AG08395 (cell line): ENCODE measurements at places on chromosomes 11 and 22.
A peak's percentile ranks its signal among the peaks of the same experiment; 100 is the strongest.

DNA sequence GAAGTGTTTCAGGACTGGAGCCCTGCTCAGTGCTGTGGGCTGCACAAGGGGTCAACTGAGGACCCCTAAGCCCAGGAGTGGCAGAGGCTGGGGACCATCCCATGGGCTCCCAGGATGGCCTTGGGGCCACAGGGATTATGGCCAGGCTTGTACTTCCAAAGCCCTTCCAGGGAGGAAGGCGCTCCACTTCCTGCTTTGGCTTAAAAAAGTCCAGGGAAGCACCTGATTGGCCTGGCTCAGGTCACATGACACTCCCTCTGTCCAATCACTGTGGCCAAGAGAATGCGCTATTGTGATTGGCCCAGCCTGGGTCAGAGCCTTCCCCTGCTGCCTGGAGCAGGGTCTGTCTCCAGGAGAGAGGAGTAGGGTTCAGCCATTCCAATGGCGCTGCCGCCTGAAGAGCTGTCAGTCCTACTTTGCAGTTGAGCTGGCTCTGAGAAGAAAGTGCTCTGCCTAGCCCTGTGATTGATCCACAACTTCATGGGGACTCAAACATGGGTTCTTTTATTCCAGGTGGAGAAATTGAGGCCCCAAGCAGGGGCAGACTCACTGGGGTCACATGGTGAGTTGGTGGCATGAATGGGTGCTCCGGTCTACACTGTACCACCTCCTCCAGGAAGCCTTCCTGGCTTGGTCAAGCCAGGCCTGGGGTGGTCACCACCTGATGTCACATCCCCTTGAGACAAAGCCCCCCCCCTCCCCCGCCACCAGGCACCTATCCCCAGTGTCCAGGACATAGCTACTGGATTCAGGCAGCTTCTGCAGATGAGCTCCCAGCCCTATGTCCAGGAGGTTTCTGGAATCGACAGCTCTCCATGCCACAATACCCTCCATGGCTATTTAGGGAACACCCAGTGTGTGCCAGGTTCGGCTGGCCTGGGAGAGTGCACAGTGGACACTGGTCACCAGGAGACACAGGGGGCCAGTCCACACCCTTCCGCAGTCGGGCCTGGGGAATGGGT, 48.2 kb downstream of the RTN4R start:
- DNase-seq: no peak

GRCh38 chr22:24148266-24149197, 32.8 kb upstream of the SUSD2 start:
- no peak for DNase-seq

DNA sequence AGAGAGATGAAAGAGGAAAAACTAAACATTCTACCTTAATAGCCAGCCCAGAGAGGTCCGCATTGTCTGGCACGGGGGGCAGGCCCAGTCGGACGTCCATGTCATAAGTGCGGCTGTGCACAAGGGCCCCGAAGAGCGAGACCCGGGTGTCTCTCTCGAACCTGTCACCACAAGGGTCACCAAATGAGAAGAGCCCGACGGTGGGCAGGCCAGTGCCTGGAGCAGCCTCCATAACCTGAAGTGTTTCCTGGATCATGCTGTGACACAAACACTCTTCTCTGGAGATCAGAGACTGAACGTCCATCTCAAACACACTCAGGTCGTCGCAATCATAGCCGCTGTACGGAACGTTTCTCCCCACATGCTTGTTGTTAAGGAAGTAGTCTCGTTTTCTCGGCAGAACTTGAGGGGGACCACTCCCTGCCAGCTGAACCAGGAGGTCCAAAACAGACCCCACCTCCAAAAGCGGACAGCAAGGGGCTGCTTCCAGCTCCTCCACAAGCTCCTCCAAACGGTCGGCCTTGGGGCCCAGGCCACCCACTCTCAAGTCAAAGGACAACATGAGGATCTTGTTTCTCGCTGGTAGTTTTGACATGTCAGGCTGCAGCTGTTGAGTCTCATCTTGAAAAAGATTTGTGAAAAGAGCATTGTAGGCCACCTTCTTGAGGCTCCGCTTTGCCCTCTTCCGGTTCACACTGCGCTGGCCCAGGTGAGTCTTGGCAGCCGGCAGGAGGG, 971 bp downstream of the TUBGCP6 start:
- DNase-seq: no peak

DNA sequence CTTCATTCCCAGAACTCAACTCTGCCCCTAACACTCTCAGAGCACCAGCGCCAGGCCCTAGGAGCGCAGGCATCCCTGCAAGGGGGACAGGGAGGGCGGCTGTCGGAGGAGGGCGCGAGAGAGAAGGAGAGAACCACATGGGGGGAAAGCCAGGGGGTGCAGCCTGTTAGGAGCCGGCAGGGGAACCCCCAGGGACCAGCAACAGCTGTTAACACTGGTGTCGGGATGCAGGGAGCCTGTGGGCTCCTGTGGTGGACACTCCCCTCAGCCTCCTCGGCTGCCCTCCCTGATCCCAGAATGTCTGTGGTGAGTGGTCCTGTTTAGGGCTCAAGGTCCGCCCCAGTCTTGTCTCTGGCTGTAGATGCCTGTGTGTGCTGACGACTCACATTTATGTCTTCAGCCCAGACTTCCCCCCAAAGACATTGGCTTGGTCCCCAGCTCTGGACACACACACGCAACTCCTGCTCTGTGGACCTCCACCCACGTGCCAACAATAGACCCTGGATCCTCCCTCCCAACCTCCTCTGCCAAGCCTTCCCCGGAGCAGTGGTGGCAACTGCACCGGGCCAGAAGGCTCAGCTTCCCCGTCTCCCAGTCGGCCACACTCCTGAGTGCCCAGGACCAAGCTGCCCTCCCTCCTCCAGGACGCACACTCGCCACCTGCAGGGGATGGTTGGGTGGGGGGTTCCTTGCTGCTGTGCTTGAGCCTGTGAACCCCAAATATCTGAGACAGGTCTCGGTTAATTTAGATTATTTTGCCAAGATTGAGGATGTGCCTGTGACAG, 817 bp upstream of the IFITM5 start:
- DNase-seq: peak; percentile 25

- no peak for DNase-seq
Measured at GRCh38 chr11:109838026-109838425, 255.2 kb upstream of the ZC3H12C start.

GRCh38 chr22:46053563-46054090, 76.7 kb upstream of the WNT7B start:
- DNase-seq: peak; percentile 74

DNA sequence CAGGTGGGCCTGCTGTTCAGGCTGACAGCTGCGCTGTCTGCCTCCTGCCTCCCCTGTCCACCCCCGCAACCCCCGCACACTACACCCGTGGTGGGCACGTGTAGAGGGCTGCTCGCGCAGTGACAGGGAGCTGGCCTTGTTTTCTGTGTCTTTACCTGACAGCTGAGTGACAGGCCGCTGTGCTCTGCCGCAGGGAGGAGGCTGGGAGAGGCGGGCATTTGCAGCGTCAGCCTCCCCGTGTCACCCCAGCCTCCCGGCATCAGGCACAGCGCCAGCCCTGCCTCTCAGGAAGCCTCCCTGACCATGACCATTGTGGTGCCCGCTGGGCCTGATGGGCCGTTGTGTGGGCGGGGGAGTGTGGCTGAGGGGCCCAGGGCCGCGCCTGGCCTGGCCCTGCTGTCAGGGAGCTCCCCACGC, 32.0 kb upstream of the RELT start:
- DNase-seq: no peak

GRCh38 chr11:72724851-72725723, 27.1 kb downstream of the ARAP1 start:
- DNase-seq: peak; percentile 80

DNA sequence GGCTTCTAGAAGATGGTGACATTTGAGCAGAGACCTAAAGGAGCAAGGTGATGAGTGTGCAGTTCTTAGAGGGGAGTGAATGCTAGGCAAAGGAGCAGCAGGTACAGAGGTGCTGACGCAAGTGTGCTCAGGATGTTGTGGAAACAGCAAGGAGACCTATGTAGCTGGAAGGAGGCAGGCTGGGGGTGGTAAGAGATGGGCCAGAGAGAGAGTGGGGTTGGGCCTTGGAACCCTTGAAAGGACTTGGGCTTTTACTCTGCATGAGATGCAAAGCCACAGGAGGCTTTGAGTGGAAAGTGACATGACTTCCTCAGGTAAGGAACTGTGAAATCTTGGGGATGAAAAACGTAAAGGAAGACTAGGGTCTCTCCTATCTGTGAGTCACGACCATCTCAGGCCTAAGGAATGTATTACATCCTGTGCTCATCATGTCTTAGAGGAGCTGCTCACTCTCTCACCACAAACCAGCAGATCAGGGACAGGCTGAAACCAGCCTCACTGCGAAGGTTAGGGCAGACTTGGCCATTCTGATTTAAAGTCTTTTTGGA, 65.4 kb downstream of the MICAL2 start:
- peak; percentile 88 for DNase-seq

DNA sequence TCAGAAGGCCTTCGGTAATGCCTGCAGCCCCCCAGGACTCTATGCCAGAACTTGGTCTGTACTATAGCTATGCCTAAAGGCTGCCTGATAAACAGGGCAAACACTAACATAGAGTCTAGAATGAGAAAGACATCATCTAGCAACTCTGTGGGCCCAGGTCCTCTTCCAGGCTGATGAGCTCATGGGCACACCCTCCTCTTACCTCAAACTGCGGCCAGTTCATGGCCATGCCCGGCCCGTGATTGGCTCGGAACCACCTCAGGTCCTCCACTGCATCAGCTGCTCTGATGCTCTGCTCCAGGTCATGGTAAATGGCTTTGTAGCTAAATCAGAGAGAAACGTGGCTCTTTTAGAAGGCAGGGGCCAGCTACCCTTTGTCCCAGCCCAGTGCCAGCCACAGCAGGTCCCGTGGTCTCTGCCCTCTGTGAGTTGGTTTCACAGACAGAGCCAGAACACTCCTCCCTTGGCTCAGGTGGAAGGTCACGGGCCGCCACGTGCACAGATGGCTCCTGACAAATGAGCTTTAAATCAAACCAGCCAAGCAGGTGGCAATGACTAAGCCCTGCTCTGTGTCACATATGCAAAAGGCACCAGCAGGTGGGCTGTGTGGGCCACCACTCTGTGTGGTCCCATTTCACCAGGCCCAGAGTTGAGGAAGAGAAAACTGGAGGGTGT, 25.0 kb upstream of the ARFGAP3 start:
- DNase-seq: no peak

GRCh38 chr11:11555208-11555607, 66.6 kb downstream of the GALNT18 start:
- DNase-seq: no peak

DNA sequence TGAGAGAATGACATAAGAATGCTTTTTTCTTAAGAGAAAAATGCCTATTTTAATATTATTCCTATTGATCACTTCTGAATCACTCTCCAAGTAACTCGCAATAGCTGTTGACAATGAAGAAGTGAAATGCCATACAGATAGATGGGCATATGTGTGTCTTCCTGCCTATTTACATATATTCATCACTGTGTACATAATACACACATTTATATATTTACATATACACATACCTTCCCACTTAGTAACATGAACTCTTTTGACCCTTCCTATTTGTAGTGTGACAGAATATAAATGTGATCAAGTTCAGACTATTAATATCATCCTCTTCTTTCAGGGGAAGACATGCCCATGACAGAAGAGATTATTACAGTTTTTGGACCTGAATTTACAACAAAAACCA, 756.7 kb downstream of the DLG2 start:
- no peak for DNase-seq

- DNase-seq: no peak
Measured at GRCh38 chr22:19672054-19672776, 42.1 kb upstream of the SEPTIN5 start.

DNA sequence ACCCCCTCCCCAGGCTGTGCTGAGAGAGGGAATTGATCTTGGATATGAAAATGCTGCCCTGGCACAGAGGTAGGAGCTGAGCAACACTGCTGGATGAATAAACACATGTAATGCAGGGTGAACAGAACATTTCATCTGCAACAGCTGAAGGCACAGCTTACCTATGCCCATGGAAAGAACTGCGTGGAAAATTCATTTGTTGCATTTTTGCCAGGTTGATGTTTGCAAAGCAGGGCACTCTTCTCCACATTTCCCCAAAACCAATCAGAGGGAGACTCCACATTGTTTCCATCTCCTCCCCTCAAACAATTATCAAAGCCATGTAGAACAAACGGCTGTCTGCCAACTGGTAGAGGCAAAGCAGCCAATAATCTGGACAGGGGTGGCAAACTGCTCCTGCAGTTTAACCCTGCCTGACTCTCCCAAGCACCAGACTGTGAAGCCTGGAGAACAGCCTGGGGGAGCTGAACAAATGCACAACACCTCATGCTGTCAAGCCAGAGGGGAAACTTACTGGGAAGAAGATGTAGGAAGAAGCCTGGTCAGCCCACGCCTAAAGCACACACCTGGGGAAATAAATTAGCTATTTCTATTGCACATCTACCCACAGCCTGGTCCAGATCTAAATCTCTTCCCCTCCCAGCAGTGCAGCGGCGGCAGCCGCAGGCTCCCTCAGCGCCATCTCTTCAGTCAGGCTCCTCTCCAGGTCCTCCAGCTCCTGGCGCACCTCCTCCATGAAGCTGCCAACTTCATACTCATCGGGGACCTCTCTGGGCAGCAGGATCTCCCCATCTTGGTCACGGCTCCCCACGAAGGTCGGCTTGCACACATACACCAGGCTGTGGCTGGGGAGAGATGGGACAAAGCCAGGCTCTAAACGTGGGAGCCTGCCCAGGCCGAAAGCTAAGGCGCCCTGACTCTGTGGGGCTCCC, 44.3 kb downstream of the DKK3 start:
- DNase-seq: no peak

DNA sequence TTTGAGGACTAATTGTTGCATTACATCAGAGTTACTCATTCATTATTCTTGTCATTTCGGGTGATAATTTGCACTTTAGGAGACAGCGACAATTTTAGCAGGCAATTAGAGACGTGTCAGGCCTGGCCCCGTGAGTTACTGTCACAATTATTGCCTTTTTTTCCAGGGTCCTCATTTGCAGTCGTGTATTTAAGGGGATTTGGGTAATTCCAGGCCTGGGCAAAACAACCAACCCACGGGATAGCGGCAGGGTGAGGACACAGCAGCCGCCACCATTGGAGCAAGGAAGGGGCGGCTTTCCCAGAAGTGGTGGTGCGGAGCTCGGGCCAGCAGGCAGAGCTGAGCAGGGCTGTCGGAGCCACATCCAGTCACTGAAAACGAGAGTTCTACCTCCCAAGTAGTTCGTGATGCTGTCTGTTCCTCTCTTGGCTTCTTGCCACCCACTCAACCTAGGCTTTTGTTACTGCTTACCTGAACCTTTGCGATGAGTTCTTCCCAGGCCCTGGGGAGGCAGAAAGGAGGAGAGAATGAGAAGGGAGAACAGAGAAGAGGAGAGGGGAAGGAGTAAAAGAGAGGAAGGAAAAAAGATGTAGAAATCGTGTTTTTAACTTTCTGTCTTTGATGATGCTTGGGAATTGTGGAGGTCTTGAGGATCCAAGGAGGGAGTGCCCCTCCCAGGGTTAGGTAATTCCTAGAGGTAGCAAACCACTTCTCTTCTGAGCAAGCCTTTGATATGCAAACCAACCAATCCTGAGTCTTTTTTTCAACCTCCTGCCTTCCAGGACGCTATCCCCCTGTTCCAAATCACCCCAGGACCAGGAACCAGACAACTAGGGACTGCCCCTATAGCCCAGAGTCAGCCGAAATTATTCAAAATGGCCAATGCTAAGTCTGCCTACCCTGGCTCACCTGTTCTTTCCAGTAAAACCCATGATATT, 236.1 kb downstream of the MIAT start:
- DNase-seq: no peak

- DNase-seq: no peak
Measured at GRCh38 chr11:11346303-11346702, 6.7 kb downstream of the CSNK2A3 start.

- DNase-seq: no peak
Measured at GRCh38 chr11:102179371-102179770, 69.1 kb downstream of the YAP1 start.

- no peak for DNase-seq
Measured at GRCh38 chr11:19558189-19558986, 154.2 kb upstream of the NAV2 start.

- DNase-seq: no peak
Measured at GRCh38 chr11:78180751-78181150, 7.7 kb downstream of the KCTD21 start.
